Naive thymus-derived CD4-positive, alpha-beta T cell (primary cell): ENCODE measurements at places on chromosomes 12 and 14. TPM values are rescaled to one million over a fixed set of nuclear protein-coding genes. Genes with fewer than 3 reads are reported as not detected.

Gene POU6F1
- total RNA-seq = 27.6 TPM

Gene BIN2
- total RNA-seq = 159 and 166 TPM in 2 replicates

Gene ERBB3
- total RNA-seq = 1.9 TPM

Gene PTGER2
- total RNA-seq = 2.7 TPM

Gene KLRK1
- 75.2 TPM for total RNA-seq

Gene FAM234B
- 2.7 TPM for total RNA-seq

Gene IL22
- not detected for total RNA-seq

- DNase-seq = no peak
- H3K27ac ChIP-seq = no peak overlapping the region
- no peaks in the 10 kb centered on the region for H3K4me1 ChIP-seq
- H3K4me3 ChIP-seq = no peak overlapping the region
- no peaks in the 10 kb centered on the region for H3K27me3 ChIP-seq
Measured at GRCh38 chr12:29610473-29611170, 113.1 kb upstream of the OVCH1 start.

- H3K27me3 ChIP-seq = no peaks in the 10 kb centered on the region
- peaks cover 23% of the 10 kb centered on the region for H3K4me1 ChIP-seq
- peak overlapping the region; percentile 95 for H3K4me3 ChIP-seq
- DNase-seq = peak; percentile 63
- peak overlapping the region; percentile 99 for H3K27ac ChIP-seq
Measured at GRCh38 chr14:90383731-90384542, 12.9 kb upstream of the CALM1 start.

- no peak overlapping the region for H3K4me3 ChIP-seq
- no peak for DNase-seq
- no peak overlapping the region for H3K27ac ChIP-seq
- no peaks in the 10 kb centered on the region for H3K27me3 ChIP-seq
- H3K4me1 ChIP-seq = no peaks in the 10 kb centered on the region
- no peaks in the 10 kb centered on the region for H3K36me3 ChIP-seq
Measured at GRCh38 chr14:55684956-55685584, 105.1 kb downstream of the KTN1 start.

DNA sequence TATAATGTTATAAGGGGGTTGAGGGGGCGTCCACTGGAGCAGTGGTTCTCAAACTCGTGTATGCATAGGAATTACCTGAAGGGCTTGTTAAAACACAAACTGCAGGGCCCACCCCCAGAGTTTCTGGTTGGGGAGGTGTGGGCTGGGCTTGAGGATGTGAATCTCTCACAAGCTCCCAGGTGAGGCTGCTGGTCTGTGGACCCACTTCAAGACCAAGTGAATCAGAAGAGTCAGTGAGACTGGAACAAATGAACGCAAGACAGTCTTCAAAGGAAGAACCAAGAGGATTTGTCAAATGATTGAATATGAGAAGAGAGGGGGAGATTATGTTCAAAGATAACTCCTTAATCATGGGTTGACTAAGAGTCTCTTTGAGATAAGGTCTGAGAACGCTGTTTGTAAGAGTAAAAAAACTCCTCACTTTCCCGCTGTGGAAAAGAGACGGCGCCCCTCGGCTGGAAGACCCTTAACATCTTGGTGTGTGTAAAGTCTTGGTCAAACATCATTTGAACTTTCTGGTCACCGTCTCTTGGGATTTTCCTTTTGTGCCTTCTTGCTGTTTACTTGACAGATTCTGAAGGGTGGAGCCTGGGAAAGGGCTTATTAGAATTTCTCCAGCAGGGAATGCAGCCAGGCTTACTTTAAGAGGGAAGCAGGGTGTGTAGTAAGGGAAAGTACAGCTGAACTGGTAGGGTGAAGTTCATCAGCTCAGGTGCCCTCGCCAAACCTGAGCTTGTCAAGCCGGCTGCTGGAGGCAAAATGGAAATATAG, 5.3 kb upstream of the FOXN3 start:
- H3K27me3 ChIP-seq = no peaks in the 10 kb centered on the region
- H3K4me1 ChIP-seq = peaks cover 20% of the 10 kb centered on the region
- no peaks in the 10 kb centered on the region for H3K36me3 ChIP-seq
- DNase-seq = no peak
- no peak overlapping the region for H3K4me3 ChIP-seq

DNA sequence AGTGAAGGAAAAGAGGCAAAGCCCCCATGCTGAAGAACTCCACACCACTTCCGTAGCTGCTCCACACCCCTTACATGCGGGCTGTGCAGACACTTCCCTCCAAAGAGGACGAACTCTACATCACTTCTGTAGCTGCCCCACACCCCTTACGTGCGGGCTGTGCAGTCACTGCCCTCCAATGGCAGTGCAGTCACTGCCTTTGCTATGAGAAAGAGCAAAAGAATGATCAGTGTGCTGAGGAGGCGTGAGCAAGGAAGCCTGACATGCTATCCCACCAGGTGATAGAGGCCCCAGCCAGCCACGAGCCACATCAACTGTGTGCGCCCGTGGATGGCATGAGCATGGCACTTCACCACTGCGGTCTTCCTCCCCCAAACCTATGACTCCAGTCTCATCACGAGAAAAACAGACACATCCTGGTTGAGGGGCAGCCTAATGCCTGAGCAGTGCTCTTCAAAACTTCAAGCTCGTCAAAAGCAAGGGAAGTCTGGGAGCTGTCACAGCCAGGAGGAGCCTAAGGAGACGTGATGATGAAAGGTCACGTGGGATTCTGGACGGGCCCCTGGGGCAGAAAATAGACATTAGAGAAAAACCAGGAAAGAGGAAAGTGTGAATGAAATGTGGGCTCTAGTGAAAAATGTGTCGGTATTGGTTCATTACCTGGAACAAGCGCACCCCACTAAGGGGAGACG, 60.8 kb upstream of the C14orf180 start:
- no peak overlapping the region for H3K27ac ChIP-seq
- no peaks in the 10 kb centered on the region for H3K27me3 ChIP-seq
- DNase-seq = no peak
- H3K36me3 ChIP-seq = no peaks in the 10 kb centered on the region

DNA sequence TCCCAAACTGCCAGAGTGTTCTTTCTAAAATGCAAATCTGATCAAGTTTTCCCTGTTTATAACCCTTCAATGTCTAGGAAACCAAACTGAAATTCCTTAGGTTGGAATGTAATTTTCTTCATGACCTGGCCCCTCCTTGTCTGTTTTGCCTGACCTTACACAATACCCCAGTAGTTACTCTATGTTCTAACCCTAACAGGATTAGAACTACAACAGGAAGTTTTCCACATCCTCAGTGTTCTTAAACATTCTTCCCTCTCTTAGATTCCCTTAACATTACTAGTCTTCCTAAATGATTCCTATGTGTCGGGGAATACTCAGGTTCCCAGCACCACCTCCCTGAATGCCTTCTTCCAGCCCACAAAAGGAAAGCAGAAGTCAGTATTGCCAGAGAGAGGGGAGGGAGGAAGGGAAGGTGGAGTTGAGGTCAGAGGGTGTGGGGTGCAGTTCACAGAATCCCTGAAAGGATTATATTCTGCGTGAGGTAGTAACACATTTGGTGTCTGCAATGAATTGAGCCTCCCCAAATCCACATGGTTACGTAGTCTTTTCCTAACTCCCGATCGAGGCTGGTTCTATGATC, 72.6 kb downstream of the BBS10 start:
- H3K27ac ChIP-seq = no peak overlapping the region
- no peaks in the 10 kb centered on the region for H3K36me3 ChIP-seq
- no peak overlapping the region for H3K4me3 ChIP-seq
- no peaks in the 10 kb centered on the region for H3K27me3 ChIP-seq
- no peak for DNase-seq

GRCh38 chr14:32009976-32010581, 67.0 kb upstream of the ARHGAP5 start:
- no peaks in the 10 kb centered on the region for H3K4me1 ChIP-seq
- no peak overlapping the region for H3K4me3 ChIP-seq
- H3K27me3 ChIP-seq = no peaks in the 10 kb centered on the region
- no peaks in the 10 kb centered on the region for H3K36me3 ChIP-seq
- DNase-seq = no peak

- no peak overlapping the region for H3K4me3 ChIP-seq
- no peaks in the 10 kb centered on the region for H3K36me3 ChIP-seq
- H3K27me3 ChIP-seq = no peaks in the 10 kb centered on the region
- H3K4me1 ChIP-seq = no peaks in the 10 kb centered on the region
Measured at GRCh38 chr12:122669397-122670070, 33.6 kb downstream of the HCAR2 start.

GRCh38 chr14:98136012-98136789, 1135.8 kb downstream of the BCL11B start:
- H3K36me3 ChIP-seq = no peaks in the 10 kb centered on the region
- no peaks in the 10 kb centered on the region for H3K27me3 ChIP-seq
- peak overlapping the region; percentile 78 for H3K27ac ChIP-seq
- peak; percentile 57 for DNase-seq
- H3K4me1 ChIP-seq = peaks cover 54% of the 10 kb centered on the region

DNA sequence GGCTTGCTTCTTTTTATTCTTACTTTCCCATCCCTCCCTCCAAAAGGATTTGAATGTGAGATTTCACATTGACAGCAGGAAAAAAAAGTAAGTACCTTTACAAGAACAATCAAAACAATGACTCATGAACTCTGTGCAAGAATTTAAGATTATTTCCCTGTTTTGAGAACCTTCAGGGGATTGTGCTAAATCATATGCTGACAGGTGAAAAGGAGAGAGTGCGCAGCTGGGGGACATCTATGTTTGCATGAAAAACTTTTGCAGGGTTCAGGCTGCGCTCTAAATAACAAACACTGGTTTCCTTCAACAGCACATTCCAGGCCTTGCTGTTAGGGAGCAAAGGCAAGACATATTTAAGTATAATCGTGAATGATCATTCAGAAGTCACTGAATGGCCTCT, 27.3 kb downstream of the RERG start:
- H3K4me3 ChIP-seq = no peak overlapping the region
- no peaks in the 10 kb centered on the region for H3K27me3 ChIP-seq
- H3K4me1 ChIP-seq = no peaks in the 10 kb centered on the region
- H3K36me3 ChIP-seq = no peaks in the 10 kb centered on the region
- DNase-seq = no peak
- H3K27ac ChIP-seq = no peak overlapping the region

DNA sequence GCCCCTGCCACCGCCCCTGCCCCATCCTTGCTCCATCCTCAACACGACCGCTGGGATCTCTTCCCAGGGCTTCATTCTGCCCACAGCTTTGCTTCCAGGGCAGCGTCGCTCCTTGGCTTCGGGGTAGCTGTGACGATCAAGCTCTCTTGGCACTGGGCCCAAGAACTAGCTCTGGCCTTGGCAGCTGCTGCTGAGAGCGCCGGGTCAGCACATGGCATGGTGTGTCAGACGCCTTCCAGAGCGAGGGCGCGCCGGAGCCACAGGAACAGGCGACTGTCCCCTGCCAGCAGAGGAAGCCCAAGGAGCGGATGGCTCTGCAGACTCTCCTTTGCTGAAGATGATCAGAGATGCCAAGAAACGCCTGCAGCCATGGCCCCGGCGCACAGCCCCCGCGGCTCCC, 15.9 kb downstream of the RAB35 start:
- peaks cover 17% of the 10 kb centered on the region for H3K36me3 ChIP-seq
- H3K27ac ChIP-seq = no peak overlapping the region
- H3K4me3 ChIP-seq = no peak overlapping the region
- peaks cover 12% of the 10 kb centered on the region for H3K4me1 ChIP-seq

GRCh38 chr12:10722905-10723746, at the start of gene YBX3:
Gene YBX3 (minus strand): TSS chr12:10723323. CDS start chr12:10723111, 212 bp downstream.
- peak within 1 kb of the TSS; percentile 61 for H3K27ac ChIP-seq
- no peaks in the 10 kb centered on the region for H3K36me3 ChIP-seq
- H3K4me1 ChIP-seq = peaks cover 19% of the 10 kb centered on the region

DNA sequence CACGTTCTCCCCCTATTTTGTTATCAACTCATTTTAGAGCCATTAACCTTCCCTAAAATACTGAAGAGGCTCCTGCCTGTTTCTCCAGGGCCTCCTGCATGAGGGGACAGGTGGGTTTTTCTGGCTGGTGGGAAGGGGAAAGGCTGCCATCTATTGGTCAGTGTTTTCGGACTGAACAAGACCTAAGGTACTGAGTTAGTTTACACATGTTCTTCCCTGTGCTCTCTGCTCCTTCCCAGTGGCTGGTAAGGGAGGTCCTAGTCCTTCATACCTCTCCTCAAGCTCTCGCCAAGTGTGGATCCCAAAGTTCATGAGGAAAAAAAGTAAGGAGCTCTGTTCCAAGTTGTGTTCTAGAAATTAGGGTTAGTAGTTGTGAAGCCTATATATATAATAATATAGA, 357.5 kb downstream of the FSCB start:
- H3K4me1 ChIP-seq = no peaks in the 10 kb centered on the region
- no peaks in the 10 kb centered on the region for H3K27me3 ChIP-seq
- no peak for DNase-seq

DNA sequence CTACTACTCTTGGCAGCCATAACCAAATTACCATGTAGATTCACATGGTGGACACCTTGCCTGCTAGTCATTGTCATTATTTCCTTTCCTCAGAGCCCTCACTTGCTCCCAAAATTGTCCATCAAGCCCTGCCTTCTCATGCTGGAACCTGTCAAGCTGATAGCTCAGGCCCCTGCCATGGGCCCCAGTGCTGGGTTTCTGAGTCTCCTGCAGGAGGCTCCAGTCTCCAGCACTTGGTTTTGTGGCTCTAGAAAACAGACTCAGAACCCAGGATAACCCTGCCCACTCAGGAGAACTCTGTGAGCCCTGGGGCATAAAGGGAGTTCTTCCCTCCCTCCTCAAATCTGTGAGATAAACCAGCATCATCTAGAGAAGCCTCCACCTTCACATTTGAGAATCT, 10.8 kb downstream of the KRT71 start:
- no peak for DNase-seq
- H3K4me1 ChIP-seq = no peaks in the 10 kb centered on the region
- H3K4me3 ChIP-seq = no peak overlapping the region

- no peaks in the 10 kb centered on the region for H3K4me1 ChIP-seq
- DNase-seq = no peak
- H3K4me3 ChIP-seq = no peak overlapping the region
- no peaks in the 10 kb centered on the region for H3K27me3 ChIP-seq
- H3K27ac ChIP-seq = no peak overlapping the region
Measured at GRCh38 chr12:20403230-20403629, 34.9 kb downstream of the PDE3A start.

DNA sequence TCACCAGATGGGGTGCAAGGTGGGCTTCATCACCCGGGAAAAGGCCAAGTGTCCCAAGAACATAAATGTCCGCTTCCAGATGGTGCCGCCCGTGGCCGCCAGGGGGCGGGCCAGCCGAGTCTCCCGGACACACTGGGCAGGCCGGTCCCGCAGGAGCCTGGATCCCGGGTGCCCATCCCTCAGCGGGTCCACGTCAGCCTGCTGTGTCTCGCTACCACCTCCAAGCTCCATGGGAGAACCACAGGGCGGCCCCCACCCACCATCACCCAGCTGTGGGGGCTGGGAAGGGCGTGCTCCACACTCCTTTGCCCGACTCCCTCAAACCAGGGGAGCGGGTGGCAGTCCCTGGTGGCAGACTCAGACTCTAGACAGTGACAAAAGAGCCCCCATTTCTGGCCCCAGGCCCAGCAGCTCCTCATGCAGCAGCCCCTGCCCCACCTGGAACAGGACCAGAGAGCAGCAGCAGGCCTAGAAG, 22.0 kb upstream of the NUDT14 start:
- H3K36me3 ChIP-seq = no peaks in the 10 kb centered on the region
- no peak overlapping the region for H3K27ac ChIP-seq
- peaks cover 18% of the 10 kb centered on the region for H3K4me1 ChIP-seq
- no peak overlapping the region for H3K4me3 ChIP-seq
- no peak for DNase-seq
